NCI-H1092 treated with DMSO at 0.1 percent for 48 hours (cell line): ENCODE measurements at places on chromosomes 7 and 10.

- no peak for DNase-seq
Observed at GRCh38 chr10:33418301-33418700, 83.8 kb upstream of the NRP1 start.

DNA sequence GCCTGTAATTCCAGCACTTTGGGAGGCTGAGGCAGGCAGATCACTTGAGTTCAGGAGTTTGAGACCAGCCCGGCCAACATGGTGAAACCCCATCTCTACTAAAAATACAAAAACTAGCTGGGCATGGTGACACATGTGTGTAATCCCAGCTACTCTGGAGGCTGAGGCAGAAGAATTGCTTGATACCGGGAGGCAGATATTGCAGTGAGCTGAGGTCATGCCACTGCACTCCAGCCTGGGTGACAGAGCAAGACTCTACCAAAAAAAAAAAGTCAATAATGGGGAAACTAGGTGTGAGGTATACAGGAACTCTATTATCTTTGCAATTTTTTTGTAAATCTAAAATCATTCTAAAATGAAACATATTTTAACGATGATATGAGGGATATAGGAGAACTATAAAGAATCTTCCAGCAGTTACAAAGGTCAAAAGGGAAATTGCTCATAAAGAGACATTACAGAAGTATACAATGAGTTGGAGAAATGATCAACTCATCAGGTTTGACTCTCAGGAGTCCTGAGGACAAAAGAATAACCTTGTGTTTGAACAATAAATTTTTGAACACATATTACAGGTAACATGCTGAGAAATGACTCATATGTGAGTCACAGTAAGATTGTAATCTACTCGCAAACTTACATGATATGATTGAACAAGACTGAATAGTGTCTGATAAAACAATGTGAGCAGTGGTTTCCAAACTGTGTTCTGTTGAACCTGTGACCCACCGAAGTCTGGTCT, 272.6 kb downstream of the FGFR2 start:
- DNase-seq = no peak

- DNase-seq = no peak
Observed at GRCh38 chr10:61786728-61787127, 114.8 kb upstream of the ARID5B start.

GRCh38 chr7:144713850-144714249, 122.0 kb downstream of the TPK1 start:
- DNase-seq = no peak

DNA sequence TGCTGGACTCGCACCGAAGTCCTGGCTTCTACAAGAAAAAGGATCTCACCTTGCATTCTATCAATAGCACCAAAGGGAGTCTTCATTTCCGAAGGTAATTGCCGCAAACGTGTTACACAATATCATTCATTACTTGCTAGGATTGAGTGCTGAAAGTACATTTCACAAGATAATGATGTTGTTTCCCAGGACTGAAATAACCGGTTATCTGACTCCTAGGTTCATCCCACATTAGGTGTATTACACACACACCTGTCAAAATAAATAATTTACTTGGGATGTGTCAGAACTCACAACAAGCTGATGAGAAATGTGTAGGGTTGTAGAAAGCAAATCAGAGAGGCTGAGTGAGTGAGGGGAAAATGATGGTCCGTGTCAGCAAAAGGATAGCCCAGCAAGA, 219.4 kb upstream of the RHOBTB1 start:
- DNase-seq = no peak
